ENCODE measurements at places on chromosomes 1 and 21. TPM values are rescaled to one million over a fixed set of nuclear protein-coding genes. Genes with fewer than 3 reads are reported as not detected.

LPAR3 gene
- total RNA-seq: 1.1 TPM

DNA sequence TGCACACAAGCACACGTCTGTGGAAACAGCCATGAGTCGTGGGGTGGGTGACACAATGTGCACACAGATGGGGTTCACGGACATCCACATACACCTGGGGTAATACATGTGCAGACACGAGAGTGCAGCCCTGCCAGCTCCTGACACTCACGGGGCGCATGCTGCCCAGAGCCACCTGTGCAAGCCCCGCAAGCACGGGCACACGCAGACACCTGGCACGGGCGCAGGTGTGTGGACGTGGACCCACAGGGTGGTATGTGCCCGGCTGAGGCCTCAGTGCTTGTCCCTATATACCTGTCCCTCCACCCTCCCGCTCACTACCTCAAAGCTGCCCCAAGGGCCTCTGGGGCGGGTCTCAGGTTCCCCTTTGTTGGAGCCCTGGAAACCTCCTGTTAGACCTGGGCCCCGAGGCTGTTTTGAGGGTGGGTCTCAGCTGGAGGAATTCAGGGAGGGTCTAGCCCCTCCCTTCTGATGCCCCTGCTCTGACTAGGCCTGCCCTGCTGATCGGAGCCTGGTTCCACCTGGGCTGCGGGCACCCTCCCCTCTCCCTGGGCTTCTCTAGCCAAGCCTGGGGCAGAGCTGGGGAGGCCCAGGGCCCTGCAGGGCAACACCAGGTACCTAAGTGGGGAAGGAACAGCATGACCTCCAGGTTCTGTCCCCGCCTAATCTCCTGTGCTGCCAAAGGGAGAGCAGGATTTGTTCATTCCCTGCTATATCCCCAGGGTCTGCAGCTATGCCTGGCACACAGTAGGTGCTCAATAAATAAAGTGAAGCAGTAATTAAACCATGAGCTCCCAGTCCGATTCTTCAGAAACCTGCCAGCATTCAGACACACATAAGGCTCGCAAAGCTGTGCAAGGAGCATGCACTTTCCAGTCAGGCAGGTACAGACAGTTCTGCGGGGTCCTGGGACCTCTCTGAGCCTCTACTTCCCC lies 49.1 kb downstream of the DMRTB1 start:
- no peak for DNase-seq

DNA sequence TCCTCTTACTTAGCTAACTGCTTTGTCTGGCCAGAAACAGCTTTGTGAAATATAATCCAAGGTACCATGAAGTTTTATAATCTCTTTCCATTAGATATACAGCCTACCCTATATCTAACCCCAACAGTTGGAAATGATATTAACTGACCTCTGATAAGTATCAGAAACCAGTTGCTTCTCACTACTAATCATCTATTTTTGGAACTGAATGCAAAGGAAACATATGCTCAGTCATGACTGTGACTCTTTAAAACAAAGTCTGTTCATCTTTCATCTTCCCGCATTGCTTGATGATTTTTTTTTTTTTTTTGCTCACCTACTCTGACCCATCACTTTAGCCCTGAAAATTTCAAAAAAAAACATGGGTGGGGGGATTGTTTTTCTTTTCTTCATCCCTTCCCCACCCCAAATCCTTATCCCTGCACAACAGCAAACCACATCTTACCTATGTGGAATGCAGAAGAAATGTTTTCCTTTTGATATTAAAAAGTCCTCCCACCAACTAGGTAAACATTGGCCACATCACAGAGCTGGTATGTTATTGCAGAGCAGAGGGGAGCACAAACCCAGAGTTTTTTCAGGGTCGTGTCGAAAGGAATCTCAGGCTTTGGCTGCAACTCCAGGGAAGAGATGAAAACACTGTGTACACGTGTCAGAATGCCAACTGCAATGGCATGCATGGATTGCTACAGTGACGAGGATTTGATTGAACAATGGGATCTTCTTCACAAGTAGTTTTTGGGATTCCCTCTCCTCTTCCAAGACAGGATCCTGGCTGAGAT lies 137.3 kb downstream of the SLC30A10 start:
- DNase-seq: no peak

DNA sequence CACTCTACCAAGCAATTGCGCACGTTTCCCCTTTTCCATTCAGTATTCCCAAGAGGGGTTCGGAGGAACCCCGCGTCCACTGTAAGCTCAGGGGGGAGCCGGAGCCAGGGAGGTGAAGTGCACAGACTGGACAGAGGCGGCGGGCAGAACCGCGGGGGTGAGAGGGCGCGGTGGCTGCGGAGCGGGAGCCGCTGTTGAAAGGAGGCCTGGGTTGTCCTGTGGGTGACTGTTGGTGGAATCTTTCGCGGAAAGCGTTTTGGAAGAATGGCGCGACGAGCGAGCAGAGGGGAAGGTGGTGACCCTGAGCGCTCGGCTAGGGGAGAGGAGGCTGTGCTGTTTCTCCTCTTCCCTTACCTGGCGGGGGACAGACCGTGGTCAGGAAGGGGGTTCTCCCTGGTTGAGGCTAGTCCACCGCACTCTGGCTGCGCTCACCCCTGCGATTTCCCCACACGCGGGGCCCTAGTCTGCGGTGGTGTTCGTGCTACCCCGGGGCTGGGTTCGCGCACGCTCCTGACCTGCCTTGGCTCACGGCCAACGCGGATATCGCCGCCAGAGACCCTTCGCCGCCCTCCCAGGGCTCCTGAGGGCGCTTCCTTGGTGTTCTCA lies 92.8 kb downstream of the PRKAB2 start:
- no peak for DNase-seq

DNA sequence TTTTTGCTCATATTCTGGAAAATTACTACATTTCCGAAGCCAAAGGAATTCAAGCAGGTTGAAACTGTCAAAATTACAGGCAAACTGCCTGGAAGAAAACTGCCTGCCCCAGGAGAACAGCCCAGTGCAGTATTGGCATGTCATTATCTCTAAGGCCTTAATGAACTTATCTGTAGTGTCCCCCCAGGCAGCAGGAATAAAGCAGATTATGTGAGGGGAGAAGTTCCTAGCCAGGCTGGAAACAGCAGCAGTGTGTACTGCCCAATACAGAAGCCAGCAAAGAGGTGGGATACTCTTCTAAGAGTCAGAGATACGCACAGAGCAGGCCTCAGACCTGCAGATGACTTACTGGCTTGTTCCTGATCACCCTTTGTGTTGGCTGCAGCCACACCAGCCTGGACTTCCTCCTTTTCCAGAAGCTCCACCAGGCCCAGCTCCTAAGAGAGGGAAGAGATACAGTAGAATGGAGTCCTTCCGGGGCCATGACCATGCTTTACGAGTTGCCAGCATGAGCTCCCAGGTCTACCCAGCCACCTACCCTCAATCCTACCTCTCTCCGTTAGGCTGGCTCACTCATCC lies 11.7 kb downstream of the IQGAP3 start:
- no peak for DNase-seq

DNA sequence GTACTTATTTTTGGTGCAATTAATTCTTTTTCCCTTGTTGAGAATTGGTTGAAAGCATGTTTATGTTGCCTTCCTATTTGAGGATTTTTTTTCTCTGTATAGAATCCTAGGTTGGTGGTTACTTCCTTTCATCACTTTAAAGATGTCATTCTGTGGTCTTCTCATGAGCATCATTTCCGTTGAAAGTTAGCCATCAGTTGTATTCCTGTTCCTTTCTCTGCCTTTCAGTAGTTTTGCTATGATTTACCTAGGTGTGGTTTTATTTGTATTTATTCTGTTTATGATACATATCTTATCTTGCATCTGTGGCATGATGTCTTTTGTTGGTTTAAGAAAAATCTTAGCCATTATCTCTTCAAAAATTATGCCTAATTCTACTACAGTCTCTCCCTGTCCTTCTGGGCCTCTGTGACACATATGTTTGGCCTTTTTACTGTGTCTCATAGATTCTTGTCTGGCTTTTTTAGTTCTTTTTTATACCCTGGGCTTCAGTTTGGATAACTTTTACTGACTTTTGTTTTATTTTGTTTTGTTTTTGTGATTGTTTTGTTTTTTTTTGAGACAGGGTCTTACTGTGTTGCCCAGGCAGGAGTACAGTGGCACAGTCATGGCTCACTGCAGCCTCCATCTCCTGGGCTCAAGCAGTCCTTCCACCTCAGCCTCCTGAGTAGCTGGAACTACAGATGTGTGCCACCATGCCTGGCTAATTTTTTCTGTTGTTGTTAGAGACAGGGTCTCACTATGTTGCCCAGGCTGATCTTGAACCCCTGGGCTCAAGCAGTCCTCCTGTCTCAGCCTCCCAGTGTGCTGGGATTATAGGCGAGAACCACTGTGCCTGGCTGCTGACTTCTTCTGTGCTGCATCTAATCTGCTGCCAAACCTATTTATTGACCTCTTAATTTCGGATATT lies 24.1 kb downstream of the PTGFRN start:
- DNase-seq: peak; percentile 67

DNA sequence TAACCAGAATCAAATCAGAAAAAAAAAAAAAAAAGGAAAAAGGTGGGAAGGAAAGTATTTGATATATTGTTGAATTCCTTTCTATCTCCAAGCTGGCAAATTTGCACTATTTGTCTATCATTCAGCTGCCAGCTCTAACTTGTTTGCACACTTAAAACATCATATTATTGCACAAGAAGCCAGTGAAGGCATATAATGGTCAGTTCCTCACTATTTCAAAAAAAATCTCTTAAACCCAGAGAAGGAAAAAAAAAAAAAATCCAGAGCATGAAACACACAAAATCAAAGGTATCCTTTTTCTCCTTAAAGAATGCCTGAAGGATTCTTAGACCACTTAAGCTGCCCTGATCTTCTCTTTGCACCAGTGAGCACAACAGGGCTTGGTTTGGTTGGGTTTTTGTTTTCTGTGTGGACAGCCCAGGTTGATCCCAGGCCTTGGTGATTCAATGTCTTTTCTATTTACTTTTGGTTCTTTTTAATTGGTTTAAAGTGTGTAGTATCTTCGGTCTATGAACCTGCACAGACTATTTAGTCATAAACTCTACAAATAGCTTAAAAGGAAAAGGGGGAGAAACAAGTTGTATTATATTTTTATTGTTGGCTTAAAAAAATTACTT lies 40.2 kb downstream of the DUSP10 start:
- DNase-seq: no peak

GRCh38 chr21:29763674-29764073 lies 176.1 kb downstream of the GRIK1 start:
- no peak for DNase-seq

DNA sequence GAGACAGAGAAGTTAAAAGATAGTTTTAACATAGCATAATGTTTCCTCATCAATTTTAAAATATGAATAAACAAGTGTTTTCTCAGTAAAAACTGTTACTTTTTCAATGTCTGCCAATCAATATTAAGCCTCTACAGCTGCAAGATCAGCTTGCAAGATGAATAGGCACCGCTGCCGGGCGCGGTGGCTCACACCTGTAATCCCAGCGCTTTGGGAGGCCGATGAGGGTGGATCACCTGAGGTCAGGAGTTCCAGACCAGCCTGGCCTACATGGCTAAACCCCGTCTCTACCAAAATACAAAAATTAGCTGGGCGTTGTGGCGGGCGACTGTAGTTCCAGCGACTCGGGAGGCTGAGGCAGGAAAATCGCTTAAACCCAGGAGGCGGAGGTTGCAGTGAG lies 54.8 kb upstream of the SH3GLB1 start:
- no peak for DNase-seq

- DNase-seq: no peak
Measured at GRCh38 chr1:225735252-225736149, 42.1 kb upstream of the SRP9 start.

All from CD8-positive, alpha-beta memory T cell (primary cell).